ENCODE measurements at places on chromosomes 5 and 9.

GRCh38 chr5:163440954-163441353 is 3.6 kb downstream of the CCNG1 start:
- no peak for DNase-seq

GRCh38 chr5:38121420-38121819 is 136.9 kb upstream of the EGFLAM start:
- DNase-seq: no peak

DNA sequence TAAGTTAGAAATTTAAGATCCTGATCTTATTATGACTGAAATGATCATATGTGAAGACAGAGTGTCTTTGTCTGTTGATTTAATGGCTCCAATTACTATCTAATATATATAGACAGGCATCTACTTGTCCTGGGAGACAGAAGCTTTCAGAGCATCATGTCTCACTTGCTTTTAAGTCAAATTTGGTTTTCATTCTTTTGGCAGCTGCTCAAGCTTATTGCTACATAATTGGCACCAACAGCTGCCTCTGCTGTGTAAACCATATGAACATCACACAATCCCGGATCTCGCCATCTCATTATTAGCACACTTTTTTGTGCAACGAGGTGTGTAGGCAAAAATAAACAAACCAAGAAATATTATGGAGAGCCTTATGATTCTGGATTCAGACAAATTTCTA is 1717.9 kb downstream of the EFNA5 start:
- no peak for DNase-seq

DNA sequence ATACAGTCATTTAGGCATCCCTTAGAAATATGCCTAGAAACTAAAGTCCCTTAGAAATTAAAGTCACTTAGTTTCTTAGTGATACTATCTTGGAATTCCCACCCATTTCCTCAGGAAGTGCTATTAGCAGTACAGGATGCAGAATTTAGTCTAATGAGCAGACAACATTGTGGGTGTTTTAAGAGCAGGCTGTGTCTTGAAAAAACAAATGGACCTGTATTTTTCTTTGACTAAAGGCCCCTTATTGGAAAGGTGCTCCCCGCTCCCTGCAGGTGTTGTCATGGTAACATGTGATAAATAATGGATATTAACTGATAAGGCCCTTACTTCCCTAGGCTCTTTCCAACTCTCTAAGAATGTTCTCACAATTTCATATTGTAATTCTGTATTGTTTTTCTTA is 38.8 kb upstream of the STARD4 start:
- no peak for DNase-seq

GRCh38 chr9:93107825-93108161 is 11.8 kb downstream of the CARD19 start:
- DNase-seq: no peak

DNA sequence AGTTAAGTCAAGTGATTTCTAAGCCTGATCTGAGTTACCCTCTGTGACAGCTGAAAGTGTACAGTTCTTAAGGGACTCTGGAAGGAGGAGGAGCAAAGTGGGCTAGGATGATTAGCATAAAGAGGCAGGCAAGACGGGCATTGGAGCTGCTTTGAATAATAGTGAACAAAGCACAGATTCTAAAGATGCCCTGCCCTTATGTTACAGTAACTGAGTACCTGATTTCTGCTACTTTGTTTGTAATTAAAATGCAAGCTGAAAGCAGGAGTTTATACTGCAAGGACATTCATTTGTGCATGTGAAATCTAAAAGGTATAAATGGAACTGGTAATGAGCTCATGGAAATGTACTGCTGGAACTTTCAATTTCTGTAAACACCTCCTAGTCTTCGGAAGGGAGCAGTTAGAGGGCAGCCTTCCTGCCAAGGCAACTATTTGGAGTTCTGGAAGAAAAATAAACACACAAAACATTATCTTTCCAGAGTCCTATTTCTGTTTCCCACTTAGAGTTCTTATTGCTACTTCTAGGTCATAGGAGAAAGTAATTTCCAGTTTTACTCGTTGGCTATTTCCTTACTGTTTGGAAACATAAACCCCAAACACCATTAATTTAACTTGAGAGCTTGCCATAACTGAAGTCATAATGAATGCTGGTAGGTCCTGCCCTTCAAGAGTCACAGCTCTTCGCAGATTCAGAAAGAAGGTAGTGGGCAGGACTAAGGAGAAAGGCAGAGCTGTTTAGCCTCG is at the start of gene RANBP3L:
TSS of gene RANBP3L (minus strand) at position 45 of the 746 bp plus-strand sequence. CDS start 486 bp downstream, outside the sequence.
- DNase-seq: no peak

DNA sequence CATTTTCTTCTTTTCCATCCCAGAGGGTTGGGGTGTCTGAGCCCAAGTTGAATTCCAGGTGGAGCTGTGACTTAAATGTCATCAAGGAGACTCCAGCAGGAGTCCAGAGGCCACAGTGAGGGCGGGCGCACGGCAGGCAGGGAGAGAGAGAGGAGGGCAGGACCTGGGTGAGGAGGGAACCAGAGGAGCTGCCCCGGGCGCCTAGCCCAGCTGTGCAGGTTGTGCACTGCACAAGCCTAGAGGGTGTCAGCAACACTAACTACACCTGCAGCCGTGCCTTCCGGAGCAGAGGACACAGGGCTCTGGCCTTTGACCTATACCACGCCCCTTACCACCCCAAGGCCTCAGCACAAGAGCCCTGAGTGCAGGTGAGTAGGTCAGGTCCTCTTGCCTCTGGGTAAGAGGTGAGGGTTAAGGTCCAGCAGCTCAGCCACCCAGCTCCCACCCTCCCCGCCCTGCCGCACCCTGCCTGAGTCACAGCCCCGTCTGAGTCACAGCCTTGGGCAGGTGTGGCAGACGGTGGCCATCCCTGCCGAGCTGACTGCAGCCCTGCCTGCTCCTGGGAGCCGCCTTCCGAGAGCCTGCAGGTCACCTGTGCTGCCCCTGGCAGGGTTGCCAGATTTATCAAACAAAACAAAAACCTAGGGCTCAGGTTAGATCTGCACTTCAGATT is 6.4 kb upstream of the AGPAT2 start:
- DNase-seq: no peak

DNA sequence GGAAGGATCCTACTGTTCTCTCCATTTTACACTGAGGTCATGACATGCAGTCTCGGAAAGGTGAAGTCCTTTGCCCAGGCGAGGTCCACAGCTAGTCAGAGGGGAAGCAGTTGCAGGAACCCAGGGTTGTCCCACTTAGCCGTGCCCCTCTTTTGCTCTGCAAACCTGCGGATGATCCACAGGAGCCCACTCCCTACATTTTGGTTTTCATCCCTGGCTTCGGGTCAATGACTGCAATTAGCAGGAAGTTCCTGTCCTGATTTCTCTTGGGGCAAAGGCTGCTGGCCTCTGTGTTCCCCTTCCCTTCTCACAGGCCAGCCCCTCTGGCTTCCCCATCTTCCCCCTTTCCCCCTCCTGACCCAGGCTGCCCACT is 1.3 kb downstream of the SLC2A8 start:
- DNase-seq: no peak

GRCh38 chr9:87340391-87340790 is 157.3 kb upstream of the DAPK1 start:
- no peak for DNase-seq

GRCh38 chr9:38026021-38026809 is 42.8 kb downstream of the SHB start:
- no peak for DNase-seq

GRCh38 chr5:171340042-171340441 is 31.0 kb downstream of the TLX3 start:
- DNase-seq: no peak

DNA sequence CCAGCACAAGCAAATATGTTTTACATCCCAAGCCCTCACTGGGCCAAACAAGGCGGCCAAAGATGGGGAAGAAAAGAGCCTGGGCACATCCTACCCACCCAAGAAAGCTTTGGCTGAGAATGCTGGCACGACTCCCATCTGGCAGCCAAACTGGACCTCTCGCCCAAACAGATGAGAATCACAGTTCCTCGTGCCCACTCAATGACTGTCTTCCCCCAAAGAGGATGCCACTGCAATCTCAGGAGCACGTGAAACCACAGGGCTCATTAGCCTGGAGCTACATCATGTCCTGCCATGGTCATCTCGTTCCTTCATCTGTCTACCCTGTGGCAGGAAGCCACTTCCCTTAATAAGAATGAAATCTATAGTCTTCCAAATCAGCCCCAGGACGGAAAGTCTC is 536.8 kb downstream of the BNC2 start:
- DNase-seq: no peak

DNA sequence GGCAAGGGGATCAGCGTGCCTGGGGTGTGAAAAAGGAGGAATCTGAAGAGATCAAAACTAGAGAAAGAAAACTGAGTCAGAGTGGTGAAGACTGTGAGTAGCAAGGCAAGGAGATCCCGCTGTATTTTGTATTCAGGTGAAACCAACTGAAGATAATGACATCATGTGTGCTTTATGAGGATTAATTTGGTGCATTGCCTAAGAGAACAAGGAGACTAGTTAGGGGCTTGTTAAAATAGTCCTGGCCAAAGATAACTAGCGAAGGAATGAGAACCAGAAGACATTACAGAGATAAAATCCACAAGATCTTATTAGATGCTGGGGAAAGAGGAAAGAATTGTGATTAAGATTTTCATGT is 16.9 kb upstream of the GPX3 start:
- DNase-seq: no peak

GRCh38 chr9:4741365-4742089 is 525 bp upstream of the AK3 start:
- no peak for DNase-seq

DNA sequence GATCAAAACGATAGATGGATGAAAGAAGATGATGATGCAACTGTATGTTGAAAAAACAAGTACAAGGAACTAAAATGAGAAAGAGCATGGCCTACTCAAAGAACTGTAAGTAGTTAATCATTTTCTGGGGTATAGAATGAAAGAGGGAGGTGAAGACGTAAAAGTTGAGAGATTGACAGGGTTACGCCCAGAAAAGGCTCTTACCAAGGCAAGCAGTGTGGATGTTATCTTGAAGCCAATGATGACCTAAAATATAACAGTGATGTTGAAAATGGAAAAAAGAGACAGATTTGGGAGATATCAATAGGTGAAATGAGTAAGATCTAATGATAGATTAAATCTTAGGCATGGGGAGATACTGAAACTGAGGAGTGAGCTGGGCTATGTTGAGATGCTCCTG is 80.4 kb upstream of the GNAQ start:
- DNase-seq: no peak

DNA sequence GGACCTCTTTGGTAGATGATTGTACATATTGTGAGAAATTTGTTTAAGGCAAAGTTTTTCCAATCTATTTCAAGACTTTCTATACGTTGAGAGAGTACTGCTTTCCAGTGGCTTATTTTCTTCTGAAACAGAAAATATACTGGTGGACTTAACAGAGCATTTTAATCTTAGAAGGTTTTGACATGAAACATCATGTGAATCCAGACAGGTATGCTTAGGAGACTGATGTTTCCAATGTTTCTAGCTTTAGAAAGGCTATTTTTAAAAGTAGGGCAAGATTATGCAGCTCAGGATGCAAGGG is 71.0 kb downstream of the PIK3R1 start:
- DNase-seq: no peak

GRCh38 chr9:84947412-84947972 is 278.0 kb downstream of the NTRK2 start:
- no peak for DNase-seq

DNA sequence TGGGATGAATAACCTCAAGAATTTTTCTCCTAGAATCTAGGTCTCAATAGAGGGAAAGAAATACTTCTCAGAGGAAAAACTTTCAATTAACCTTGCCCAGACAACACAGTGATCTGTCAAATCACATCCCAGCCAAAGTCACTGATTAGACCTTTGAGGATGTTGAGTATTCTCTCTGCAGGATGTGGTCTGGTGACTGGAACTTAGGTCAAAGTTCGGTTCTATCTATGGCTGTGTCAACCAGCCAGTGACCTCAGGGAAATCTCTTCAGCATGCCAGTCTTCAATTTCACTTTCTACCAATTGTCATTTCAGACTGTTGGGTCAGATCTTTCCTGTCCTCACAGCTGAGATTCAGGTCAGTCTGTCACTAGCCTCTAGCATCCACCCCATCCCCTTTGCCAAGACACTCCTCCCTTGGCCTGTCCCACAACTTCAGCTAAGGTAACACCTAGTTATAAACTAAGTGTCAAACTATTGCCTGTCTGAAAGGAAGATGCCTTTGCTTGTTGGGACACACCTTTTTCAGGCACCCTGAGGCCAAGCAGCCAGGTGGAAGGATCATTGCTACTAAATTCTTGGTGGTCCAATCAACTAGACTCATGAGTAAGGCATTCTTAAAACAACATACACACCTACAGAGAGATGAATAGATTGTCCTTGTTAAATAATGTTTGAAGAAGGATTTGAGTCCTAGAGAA is 156.3 kb upstream of the FST start:
- DNase-seq: no peak

DNA sequence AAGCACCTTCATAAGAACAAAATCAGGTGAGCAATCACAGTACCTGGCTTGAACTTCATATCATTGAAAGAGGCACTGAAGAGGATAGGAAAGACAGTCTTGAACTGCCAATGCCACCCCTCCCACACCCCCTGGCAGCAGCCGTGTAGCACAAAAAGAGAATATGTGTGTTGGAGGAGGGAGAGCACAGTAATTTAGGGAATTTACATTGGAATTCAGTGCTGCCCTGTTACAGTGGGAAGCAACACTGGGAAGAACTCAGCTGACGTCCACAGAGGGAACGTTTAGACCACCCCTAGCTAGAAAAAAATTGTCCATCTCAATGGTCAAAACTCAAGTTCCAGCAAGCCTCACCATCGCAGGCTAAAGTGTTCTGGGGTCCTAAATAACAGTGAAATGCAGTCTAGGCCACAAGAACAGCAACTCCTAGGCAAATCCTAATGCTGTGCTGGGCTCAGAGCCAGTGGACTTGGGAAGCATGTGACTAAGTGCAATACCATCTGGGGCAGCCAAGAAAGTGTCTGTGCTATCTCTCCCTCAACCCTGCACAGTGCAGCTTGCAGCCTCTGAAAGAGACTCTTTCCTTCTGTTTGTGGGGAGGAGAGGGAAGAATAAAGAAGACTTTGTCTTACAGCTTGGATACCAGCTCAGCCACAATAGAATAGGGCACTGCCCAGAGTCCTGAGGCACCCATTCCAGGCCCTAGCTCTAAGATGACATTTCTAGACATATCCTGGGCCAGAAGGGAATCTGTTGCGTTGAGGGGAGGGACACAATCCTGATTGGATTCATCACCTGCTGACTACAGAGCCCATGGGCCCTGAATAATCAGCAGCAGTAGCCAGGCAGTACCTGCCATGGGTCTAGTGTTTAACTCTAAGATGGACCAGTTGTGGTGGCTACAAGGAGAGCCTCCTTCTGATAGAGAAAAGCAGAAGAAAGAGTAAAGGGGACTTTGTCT is 62.1 kb upstream of the VLDLR start:
- no peak for DNase-seq

GRCh38 chr5:159095866-159096242 is 3.9 kb downstream of the EBF1 start:
- no peak for DNase-seq

- DNase-seq: no peak
These were observed 88.2 kb upstream of the PANK3 start for GRCh38 chr5:168667301-168667840.

Measured in effector memory CD8-positive, alpha-beta T cell (primary cell).